ENCODE measurements at places on chromosomes 6 and 20.
A peak's percentile ranks its signal among the peaks of the same experiment; 100 is the strongest.

DNA sequence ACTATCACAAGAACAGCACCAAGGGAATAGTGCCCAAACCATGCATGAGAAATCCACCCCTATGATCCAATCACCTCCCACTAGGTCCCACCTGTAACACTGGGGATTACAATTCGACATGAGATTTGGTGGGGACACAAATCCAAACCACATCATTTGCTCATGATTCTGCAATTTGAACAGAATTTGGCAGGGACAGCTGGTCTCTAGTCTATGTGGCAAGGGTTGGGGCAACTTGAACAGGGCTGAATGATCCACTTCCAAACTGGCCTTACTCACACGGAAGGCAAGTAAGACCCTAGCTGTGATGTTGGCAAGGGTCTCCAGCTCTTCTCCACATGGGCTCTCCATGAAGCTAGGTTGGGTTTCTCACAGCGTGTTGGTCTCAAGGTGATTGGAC, 10.1 kb upstream of the FKBP5 start:
- no peak for DNase-seq

DNA sequence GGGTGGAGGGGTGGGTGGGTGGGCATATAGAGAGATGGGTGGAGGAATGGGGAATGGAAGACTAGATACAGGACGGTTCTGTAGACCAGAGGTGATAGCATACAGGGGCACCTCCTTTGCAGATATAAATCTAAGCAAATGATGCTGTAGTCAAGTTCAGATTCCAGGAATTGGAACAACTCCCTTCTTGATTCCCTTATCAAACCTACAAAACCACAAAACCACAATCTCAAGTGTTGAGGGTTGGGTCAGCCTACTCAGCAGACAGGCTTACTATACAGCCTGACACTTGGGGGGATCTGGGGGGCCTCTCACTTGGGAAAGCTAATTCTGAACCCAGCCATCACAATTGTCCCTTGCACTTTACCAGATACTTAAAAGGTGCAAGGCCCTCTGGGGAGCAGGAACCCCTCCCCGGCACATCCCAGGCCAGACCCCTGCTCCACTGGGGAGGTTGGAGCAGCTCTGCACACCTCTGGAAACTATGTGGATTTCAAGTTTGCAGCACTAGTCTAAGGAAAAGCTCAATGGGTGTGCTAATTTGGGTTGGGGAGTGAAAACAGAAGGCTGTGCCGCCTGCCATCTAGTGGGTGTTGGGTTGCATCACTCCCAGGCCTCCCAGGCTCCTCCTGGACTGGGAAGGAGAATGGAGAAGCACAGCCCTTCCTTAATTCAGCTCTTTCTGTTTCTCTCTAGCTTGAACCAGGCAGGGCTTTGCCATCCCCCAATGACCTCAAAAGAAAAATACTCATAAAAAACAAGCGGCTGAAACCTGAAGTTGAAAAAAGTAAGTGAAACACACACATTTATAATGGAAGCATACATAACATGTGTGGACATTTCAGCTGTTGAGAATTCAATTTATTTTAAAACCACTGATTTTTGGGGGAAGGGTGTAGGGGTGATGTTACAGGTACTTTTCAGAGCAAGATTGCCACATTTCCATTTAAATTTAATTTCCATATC, 121.2 kb upstream of the LAMP5 start:
- peak; percentile 60 for DNase-seq

DNA sequence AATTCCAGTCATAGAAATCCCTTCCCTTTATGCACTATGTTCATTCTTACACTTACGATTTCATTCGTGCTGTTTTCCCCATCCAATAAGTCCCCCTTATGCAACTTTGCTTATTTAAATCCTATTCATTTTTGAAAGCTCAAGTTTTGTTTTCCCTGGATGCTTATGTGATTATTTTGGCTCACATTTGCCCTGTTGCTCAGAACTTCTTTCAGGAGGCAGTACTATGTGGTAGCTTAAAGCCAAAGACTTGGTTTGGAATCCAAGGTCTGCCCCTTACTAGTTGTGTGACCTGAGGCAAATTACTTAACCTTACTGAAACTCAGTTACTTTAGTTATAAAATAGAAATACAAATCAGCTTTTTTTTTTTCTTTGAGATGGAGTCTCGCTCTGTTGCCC, 59.6 kb downstream of the MOXD1 start:
- DNase-seq = no peak

- DNase-seq = no peak
Measured at GRCh38 chr20:24914388-24915241, 34.5 kb upstream of the CST7 start.

GRCh38 chr6:37779902-37780628, 39.5 kb upstream of the ZFAND3 start:
- no peak for DNase-seq

GRCh38 chr6:34645627-34646026, 50.9 kb downstream of the ILRUN start:
- DNase-seq = no peak

- no peak for DNase-seq
Measured at GRCh38 chr6:163775313-163775712, 360.8 kb downstream of the QKI start.

GRCh38 chr6:19609972-19610641, 227.1 kb upstream of the ID4 start:
- no peak for DNase-seq

DNA sequence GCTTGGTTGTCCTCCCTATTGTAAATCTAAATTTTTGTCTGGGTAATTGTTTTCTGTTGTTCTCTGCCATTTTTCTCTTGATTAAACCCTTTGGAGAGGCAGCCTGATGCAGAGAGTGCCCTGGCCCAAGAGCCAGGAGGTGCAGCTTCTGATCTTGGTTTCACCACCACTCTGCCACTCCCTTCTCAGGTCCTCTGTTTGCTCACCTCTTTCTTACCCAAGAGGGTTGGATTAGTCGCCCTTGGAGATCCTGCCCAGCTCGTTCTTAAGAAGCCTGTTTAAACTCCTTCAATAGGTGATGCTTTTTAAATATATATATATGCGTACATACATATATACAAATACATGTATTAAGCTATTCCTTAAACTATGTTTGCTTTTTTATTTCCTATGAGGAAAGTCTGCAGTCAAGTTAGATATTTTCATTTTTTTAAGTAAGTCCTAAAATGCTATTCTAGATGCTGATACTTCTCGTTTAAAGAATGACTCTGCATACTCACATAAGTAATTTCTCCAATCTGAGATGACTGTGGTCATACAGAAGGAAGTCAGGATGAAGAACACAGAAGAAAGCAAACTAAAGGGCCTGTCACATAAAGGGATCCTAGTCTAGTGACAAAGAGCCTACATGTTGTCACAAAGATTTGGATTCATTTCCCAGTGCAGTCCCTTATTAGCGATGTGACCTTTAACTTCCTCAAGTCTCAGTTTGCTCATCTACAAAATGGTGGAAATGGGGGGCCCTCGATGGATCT, 19.9 kb downstream of the TPD52L1 start:
- no peak for DNase-seq

All from NCI-H345 (cell line).